ENCODE measurements at places on chromosomes 7 and 10. TPM values are rescaled to one million over a fixed set of nuclear protein-coding genes. Genes with fewer than 3 reads are reported as not detected.

DNA sequence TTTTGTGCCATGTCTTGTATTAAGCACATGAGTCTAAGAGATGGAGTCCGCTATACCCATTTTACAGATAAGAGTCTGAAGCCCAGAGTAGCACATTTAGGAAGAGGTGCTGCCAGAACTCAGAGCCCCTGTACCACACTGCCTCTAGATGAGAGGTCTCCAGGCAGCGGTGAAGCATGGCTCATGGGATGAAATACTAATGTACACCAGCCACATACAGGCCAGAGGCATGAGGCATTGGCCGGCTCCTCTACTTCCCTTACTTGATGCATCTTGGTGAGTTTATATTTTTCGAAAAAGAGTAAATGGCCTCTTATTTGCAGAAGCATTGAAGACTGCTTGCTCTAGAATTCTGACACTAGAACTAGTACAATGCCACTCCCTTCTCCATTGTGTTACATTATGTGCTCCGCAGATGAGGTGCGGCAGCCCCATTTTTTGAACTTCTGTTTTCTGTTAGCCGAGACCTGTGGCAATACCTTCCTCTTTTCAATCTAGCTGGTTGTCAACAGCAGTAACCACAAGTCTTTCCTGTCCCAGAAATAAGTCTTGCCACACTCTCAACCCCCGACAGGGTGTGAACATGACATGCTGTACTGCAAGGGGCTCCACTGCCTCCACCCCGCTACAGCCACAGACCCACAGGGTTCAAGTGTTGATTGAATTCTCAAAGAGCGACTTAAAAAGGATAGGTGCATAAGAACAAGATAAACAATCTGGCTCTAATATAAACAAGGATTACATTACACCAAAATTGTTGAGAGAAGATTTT is 145.3 kb downstream of the CELF2 start:
- no peaks in the 10 kb centered on the region for H3K27me3 ChIP-seq
- H3K4me3 ChIP-seq = no peak overlapping the region
- DNase-seq = no peak
- H3K36me3 ChIP-seq = no peaks in the 10 kb centered on the region

DNA sequence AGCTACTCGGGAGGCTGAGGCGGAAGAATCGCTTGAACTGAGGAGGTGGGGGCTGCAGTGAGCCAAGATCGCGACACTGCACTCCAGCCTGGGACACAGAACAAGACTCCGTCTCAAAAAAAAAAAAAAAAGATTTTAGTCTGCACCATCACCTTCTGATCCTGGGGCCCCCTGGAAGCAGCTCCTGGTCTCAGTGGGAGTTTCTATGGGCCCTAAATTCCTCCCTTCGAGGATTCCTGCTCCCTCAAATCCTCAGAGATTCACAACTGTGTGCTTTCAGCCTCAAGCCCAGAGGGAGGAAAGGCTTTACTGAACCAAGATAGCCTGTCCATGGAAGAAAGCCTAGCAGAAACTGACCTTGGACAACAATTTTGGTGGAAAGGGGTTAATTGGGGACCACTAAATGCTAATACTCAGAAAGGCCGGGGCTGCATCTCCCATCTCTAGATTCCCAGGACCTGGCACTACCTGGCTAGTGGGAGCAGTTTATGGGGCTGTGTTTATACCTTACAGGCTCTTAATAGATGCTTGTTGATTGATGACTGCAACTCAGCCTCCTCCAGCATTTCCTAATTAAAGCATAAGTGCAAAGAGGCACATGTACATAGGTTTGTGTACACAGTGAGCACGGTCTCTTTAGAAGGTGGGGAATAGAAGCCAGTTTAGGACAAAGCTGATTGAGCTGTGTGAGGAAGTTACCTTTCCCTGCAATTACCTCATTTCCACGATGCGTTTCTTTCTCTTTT is 9.2 kb upstream of the FGFR2 start:
- H3K4me3 ChIP-seq = no peak overlapping the region
- H3K27ac ChIP-seq = no peak overlapping the region
- H3K4me1 ChIP-seq = peaks cover 2% of the 10 kb centered on the region
- H3K36me3 ChIP-seq = no peaks in the 10 kb centered on the region
- DNase-seq = no peak

DNA sequence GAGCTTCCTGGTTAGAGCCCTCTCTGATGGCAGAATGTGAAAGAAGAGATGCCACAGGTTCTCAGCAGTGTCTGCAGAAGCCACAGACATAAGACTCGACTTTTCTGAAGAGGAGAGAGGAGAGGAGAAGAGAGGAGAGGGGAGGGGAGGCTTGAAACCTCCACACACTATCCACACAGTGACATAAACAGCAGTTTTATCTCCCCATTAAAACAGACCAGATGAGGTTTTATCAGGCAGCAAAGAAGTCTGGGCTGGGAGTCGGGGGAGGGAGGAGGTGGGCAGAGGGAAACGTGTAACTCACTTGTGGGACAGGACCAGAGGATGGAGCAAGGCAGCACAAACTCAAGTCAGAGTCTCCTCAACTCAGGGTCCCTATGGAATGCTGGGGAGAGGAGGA is 76.5 kb downstream of the XPNPEP1 start:
- no peak for DNase-seq
- H3K4me3 ChIP-seq = no peak overlapping the region
- H3K27ac ChIP-seq = no peak overlapping the region
- peaks cover 2% of the 10 kb centered on the region for H3K4me1 ChIP-seq
- no peaks in the 10 kb centered on the region for H3K27me3 ChIP-seq

DNA sequence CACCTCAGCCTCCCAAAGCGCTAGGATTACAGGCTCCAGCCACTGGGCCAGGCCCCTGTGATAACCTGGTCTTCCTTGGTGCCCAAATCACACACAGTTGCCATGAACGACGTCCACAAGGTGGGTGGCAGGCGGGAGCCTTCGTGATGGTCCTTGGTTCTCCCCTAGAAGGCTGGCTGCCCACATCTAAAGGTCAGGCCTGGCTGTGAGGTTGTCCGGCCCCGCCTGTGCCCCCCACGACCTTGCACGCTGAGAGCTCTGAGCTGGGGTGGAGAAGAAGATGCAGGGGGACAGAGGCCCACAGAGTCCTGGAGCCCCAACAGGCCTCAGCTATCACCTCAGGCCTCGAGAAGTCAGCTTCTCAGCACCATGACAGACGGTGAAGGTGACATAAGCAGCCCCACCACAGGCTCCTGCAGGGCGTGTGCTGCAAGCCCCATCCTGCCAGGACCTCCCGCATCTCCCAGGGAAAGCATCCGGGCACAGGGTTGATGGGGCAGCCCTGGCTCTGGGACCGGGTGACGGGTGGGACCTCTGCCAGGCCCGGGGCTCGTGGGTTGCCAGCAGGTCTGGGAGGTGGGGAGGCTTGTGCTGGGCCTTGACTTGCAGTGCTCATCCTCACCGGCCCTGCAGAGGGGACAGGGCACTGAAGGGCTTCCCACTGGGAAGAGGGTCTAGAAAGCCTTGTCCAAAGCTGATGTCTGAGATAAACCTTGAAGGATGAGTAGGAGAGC is 217.4 kb downstream of the WDR37 start:
- no peaks in the 10 kb centered on the region for H3K36me3 ChIP-seq
- H3K27me3 ChIP-seq = no peaks in the 10 kb centered on the region
- no peak overlapping the region for H3K4me3 ChIP-seq
- no peaks in the 10 kb centered on the region for H3K4me1 ChIP-seq
- no peak for DNase-seq

GRCh38 chr10:16195894-16196293 is 240.9 kb upstream of the PTER start:
- H3K27me3 ChIP-seq = no peaks in the 10 kb centered on the region
- H3K4me1 ChIP-seq = no peaks in the 10 kb centered on the region
- no peak overlapping the region for H3K4me3 ChIP-seq
- no peaks in the 10 kb centered on the region for H3K36me3 ChIP-seq

- no peak overlapping the region for H3K27ac ChIP-seq
- DNase-seq = no peak
- H3K4me1 ChIP-seq = no peaks in the 10 kb centered on the region
- no peaks in the 10 kb centered on the region for H3K27me3 ChIP-seq
Observed at GRCh38 chr7:36943591-36944435, 219.5 kb upstream of the AOAH start.

DNA sequence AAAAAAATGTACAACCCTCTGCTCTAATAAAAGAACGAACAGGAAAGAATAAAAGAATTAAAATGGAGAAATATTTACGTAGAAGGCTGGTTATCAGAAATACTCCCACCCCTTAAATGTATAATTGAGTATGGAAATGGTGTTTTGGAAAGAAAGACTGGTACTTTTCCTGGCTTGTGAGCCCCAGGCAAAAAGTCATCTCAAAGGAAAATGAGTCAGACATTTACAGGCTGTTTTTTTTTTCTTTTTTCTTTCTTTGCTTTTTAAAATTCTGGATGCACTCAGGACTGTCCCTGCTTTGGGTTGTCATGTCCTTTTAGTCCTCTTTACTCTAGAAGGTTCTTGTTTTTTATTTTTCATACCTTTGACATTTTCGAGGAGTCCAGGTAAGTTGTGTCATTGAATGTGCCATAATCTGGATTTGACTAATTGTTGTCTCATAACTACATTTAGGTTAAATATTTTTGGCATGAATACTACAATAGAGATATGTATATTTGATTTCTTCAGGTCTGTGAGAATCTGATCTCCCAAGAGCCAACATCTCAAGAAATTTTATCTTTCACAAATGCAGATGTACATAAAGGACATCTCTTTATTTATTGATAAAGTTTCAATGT is 313.0 kb upstream of the GLI3 start:
- peaks cover 2% of the 10 kb centered on the region for H3K4me1 ChIP-seq
- DNase-seq = no peak
- H3K27me3 ChIP-seq = no peaks in the 10 kb centered on the region
- no peak overlapping the region for H3K4me3 ChIP-seq
- H3K27ac ChIP-seq = no peak overlapping the region

- no peaks in the 10 kb centered on the region for H3K36me3 ChIP-seq
- no peaks in the 10 kb centered on the region for H3K27me3 ChIP-seq
- H3K27ac ChIP-seq = no peak overlapping the region
- no peaks in the 10 kb centered on the region for H3K4me1 ChIP-seq
- no peak for DNase-seq
Observed at GRCh38 chr7:41030673-41031072, 672.2 kb downstream of the INHBA start.

DNA sequence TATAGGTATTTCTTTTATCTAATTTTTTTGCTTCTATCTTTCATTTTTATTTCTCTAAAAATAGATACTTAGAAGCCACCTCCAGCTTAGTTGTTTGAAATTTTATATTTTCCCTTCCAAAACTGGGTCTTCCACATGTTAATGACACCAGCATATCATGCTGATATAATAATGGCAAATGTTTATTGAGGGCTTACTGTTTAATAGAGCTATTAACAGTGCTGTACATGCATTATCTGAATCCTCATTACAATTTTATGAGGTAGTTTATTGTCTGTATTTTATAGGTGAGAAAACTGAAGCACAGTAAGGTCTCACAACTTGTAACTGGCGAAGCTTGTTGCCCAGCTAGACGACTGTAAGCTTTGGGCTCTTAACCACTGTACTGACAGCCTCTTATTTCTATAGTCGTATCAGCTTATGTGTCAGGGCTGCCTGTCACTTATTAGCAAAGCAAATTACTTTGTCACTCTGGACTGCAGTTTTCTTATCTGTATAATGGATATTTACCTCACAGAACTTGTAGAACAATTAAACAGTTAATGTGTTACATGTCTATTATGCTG is 51.2 kb downstream of the ANKIB1 start:
- no peak for DNase-seq
- H3K4me3 ChIP-seq = no peak overlapping the region
- no peaks in the 10 kb centered on the region for H3K27me3 ChIP-seq
- H3K36me3 ChIP-seq = no peaks in the 10 kb centered on the region

DNA sequence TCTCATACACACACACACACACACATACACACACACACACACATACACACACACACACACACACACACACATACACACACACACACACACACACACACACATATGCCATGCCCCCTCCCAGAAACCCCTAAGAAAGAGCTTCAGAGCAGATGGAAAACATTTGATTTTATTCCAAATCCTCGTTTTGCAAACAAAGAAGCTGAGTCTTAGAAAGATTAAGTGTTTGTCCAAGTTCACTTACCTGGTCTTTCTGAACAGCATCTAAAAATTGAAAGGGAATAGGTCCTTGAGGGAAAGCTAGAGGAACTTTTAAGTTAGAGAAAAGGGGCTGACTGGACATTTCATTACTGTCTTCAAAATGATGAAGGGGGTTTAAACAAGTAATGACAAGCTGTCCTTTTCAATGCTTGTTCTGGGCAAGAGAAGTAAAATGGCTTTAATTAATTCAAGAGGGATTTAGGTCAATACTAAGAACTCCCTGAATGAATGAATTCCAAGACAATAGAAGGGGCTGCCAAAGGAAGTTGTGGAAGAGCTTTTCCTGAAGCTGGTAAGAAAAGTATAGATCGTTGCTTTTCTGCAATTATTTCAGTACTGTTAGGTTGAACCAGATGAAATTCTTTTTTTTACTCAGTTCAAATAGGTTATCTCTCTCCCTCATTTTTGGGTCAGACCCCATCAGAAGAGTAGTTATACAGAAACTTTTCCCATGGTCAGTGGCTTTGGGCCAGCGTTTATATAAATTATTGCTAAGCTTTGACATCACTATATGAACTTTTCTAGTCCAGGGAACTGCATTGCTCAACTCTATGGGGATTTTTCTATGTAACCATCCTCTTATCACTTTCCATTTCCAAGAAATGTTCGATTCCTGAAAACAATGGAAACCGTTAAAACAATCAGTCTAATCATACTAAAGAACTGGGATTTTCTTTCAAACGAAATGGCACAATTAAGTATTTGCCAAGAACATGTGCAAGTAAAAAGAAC is 261.4 kb downstream of the MTERF1 start:
- no peaks in the 10 kb centered on the region for H3K4me1 ChIP-seq
- no peaks in the 10 kb centered on the region for H3K27me3 ChIP-seq
- no peak overlapping the region for H3K27ac ChIP-seq
- DNase-seq = no peak
- no peak overlapping the region for H3K4me3 ChIP-seq
- H3K36me3 ChIP-seq = no peaks in the 10 kb centered on the region

Gene CDK14
- 27.9 TPM for total RNA-seq

Gene SPDYE8
- not detected for total RNA-seq

Gene MAP3K8
- 9.9 TPM for total RNA-seq
